ENCODE measurements at places on chromosomes 7 and 10.

GRCh38 chr7:2313450-2314208 lies 612 bp downstream of the SNX8 start:
- no peak for DNase-seq

DNA sequence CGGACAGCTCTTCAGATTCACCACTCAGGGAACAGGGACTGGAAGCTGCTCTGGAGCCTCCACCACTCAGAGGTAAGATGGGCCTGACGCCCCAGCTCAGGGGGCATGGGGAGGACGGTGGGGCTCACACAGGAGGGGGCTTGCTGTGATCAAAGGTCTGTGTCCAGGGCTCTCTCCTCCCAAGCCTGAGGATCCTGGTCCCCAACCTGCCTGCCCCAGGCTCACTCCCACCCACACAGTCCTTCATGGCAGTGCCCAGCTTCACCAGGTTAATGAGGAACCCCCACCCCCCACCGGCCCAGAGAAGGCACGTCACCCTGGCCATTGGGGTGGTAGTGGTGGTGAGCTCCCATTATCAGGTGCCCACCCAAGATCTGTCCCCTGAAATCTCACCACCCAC lies 926.7 kb upstream of the ZNF722 start:
- DNase-seq: no peak

DNA sequence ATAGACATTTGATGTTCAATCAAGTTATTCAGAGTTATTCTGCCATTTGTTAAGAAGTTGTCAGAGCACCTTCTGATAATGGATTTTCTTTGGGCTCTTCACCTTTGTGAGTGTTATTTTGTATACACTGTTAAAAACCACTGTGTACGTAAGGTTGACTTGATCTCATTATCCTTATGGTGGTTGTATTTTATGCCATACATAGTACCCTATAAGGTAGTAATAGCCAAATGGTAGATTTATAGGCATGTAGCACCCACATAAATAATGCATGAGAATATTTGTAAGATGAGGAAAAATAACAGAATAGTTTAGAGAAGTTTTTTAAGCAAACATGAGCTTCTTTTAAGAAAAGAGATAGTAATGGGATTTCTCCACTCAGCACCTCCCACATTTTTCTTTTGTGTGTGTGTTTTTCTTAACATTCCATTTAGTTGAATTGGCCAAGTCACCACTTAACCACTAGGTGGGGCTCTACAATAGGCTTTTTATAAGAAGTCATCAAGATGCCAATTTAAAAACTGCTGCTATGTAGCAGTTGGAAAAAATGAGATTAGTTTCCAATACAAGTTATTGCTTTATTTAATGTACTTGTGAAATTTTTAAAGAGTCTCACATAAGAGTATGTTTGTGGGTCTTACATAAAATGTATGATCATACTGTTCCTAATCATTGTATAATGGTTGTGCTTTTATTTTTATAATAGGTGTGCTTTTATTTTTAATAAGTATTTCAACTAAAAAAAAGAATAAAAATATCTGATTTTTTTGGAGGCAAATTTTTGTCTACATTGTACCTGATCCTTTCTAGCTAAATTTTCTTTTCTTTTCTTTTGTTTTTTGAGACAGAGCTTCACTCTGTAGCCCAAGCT lies 41.1 kb upstream of the STMP1 start:
- no peak for DNase-seq

DNA sequence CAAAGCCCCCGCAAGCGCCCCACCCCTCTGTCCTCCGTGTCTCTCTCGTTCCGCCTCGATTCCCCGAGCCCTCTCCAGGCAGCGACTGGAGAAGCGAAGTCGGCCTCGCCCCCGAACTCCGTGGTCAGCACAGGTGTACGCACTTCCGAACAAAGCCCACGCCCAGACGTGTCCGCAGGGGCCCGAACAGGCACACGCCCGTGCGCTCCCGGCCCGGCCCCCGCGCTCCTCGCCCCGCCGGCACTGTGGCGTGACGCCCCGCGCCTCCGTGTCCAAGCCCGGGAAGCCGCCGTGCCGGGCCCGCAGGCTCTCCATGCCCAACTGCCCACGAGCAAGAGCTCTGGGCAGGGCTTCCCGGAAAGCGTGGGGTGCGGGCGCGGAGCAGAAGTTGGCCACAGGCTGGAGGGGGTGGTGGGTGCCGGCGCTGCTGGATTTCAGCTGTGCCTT lies 662 bp downstream of the NRCAM start:
- DNase-seq: no peak

DNA sequence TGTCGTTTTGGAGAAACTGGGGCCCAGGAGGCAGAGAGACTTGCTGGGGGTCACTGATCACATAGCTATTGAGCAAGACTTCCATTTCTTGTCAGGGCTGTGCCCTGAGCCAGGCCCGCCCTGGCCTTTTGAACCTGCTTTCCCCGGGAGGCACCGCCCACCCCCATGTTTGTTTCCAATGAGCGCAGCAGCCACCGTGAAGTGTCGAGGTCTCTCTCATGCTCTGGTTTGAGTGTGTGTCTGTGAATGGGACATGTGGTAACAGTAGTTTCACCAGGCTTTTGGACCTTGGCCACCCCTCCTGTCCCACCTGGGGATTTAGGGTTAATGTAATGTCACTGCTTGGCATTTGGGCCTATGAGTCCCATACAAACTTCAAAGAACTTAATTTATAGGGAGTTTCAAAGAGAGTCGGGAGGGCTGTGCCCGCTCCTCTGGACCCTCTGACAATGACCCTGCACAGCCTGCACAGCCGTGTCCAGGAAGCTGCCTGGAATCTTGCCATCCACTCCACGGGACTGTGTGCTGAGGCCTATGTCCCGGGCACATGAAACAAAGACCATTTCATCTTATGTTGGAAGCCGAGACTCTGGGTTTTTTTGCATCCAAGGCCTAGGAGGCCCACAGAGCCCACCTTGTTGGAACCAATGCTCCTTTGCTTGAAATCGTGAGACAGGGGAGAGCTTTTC lies 6.3 kb downstream of the PRF1 start:
- DNase-seq: no peak

DNA sequence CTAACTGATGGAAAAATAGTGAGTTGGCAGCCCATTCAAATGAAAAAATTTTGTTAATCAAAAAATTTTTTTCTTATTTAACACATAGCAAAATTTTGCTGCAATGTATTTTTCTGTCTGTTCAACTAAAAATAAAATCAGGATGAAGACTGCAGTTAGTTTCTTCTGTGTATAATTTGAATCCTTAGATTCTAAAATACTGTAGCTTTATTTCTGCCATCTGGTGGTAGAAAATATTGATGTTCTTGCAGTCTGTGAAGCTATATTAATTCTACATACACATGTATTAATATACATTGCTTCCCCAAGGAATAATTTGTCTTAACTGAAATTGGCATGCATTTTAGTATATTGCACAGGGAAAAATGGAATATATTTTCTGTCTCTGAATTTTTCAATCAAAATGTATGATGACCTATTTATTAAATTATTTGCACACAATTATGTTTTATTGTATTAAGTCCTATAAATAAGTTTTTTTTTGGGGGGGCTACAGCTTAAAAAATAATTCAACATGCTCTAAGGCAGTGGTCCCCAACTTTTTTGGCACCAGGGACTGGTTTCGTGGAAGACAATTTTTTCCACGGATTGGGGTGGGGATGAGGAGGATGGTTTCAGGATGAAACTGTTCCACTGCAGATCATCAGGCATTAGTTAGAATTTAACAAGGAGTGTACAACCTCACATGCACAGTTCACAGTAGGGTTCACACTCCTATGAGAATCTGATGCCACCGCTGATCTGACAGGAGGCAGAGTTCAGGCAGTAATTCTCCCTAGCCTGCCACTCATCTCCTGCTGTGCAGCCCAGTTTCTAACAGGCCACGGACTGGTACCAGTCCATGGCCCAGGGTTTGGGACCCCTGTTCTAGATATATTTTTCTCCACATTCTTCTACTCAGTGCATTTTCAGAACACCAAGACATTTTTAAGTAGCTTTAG lies 119.4 kb downstream of the GNAT3 start:
- no peak for DNase-seq

Measured in esophagus squamous epithelium (tissue), 5 donors.